ENCODE measurements at places on chromosomes 13 and 19.

- no peak for DNase-seq
These were observed 6.0 kb downstream of the MAG start for GRCh38 chr19:35297922-35298321.

- no peak for DNase-seq
These were observed 113.3 kb upstream of the SPRY2 start for GRCh38 chr13:80454245-80454644.

DNA sequence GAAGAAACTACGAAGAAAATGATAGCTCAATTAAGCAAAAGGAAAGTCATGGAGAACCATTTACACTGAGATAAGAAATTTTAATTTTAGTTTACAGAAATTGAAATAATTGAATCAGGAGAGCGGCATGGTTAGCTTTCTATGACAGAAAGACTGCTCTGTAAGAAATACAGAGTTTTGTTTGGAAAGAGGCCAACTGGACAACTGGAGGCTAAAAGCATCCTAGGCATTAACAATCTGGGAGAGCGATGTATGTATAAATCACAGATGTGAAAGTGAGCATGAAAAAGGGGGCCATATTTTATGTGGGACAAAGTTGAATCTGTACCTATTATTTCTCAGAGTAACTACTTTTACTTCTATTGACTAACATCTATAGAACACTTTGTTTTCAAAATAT is 1608.8 kb upstream of the PCDH20 start:
- DNase-seq = no peak

DNA sequence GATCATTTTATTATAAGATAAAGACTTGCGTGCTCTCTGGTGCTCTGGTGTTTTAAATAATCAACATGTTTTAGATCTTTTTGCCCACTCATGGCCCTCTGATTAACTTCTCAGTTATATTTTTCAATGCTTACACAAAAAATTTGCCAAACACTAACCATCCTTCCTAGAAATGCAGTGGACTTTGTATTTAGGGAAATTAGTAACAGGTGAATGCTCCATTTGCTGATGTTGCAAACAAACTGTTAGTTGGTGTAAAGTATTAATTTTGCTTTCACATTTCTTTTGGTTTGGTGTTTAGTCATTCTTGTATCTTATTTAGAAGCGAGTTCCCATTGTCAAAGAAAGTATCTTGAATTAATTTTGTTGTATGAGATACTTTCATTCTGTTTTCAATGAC is 2.7 kb downstream of the KL start:
- DNase-seq = no peak

DNA sequence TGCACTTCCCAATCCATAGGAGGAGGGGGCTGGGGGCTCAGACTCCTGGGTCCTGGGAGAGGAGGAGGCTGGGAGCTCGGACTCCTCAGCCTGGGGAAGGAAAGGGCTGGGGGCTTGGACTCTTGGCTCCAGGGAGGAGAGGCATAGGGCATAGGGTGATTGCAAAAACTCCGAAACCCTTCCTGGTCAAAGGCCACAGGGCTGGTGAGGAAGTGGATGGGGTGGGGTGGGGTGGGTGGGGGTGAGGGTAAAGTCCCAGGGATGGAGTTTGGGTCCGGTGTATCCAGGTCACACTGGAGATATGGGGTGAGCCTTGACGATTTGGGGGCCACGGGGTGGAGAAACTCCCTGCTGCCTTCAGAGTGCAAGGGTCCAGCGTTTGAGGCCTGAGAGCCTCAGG is 2.8 kb downstream of the MYH14 start:
- no peak for DNase-seq

- DNase-seq = no peak
These were observed 1287.7 kb downstream of the SLITRK5 start for GRCh38 chr13:88958821-88959220.

GRCh38 chr13:84393981-84394625 is 511.8 kb upstream of the SLITRK1 start:
- DNase-seq = no peak

DNA sequence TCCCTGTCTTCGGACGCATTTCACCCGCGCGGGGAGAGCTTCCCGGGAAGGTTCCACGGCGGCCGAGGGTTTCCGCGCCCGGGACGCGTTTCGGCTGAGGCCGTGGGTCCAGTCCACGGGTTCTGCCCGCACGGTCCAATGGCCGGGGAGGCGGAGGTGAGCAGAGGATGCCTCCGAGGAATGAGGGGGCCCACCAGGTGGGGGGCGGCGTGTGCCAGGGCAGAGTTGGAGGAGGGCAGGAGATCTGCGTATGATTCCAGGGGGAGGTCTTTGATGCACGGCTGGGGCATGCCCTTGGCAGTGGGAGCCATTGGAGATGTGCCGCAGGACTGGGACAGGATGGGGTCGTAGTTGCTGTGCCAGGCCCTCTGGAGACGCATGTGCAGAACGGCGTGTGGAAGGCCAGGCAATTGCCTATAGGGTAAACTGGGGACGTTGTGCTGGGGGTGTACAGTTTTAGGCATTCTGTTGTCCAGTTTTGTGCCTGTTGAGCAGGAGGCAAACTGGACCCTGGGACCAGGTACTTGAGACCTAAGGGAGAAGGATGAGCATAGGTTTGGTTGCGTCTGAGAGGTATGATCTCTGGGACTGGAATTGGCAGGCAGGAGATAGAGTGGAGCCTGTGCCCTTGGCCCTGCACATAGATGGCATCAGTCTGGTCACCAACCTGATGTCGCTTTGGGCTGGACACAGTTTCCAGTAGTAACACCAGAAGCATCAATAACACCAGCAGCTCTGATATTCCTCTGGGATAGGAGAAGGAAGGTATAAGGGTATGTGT is 751 bp downstream of the ZNF584 start:
- DNase-seq = no peak

- no peak for DNase-seq
These were observed 34.9 kb upstream of the SIAH3 start for GRCh38 chr13:45886466-45886865.

DNA sequence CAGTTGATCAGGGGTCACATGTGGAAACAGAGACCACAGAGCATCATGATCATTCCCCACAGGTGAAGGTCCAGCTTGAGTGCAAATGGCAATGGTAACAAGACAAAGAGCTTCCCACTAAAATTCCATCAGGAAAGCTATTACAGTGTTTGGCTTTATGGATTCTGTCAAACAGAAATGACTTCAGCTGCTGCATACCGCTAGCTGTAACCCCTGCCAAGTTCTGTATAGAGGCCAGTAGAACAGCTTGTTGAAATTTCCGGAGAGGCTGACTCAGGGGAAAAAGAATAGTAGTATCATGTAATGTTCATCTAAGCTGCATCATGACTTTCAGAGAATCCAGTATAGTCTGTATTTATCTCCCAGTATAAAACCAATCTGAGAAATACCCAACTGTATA is 1704.7 kb downstream of the SLITRK5 start:
- no peak for DNase-seq

DNA sequence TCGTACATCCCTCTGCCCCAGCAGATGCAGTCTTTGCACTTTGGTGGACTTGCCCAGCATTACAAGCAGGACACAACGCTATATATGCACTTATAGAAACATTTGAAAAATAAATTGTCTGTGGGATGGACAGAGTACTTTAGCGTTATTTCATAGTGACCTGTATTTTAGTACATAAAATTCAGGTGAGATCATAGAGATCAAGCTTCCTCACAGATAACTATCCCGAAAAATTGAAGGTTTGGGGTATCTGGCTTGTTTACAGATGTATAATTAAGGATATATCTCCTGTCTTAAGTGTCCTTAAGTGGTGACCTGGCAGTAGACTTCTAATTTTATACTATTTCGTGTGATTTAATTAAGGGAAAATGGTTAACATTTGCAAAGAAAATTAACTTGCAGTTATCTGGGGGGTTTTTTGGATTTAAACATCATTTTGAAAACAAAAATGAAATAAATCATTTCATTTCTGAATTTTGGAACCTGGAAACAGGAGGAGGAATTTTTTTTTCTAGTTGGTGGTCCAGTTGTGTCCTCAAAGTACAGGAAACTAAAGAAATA is 977 bp upstream of the MAB21L1 start:
- DNase-seq = no peak

DNA sequence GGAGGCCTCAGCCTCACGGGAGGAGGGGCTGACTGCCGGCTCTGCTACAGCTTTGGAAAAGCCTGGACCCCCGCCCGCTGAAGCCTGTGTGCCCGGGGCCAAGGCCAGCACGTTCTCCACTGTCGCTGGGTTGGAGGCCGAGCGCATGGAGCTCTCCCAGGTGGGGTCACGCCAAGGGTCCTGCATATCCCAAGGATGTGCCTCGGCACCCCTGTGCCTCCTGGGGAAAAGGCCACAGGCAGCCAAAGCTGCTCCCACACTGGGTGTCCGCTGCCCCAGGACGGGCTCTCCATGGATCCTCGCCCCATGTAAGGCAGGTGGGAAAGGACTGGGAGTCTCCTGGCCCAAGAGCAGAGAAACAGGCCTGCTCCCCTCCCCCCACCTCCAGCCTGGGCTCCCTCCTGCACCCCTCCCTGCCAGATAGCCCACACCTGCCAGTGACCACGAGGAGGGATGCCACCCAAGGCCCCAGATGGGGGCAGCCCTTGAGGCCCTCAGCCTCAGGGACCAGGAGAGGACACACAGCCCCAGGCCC is 64.0 kb downstream of the MLLT1 start:
- DNase-seq = no peak

- DNase-seq = no peak
These were observed 51.4 kb downstream of the RAP2A start for GRCh38 chr13:97485320-97485719.

- no peak for DNase-seq
These were observed 579.5 kb downstream of the DCT start for GRCh38 chr13:93899981-93900380.

- DNase-seq = no peak
These were observed 97.1 kb downstream of the HSPH1 start for GRCh38 chr13:31064636-31065035.

DNA sequence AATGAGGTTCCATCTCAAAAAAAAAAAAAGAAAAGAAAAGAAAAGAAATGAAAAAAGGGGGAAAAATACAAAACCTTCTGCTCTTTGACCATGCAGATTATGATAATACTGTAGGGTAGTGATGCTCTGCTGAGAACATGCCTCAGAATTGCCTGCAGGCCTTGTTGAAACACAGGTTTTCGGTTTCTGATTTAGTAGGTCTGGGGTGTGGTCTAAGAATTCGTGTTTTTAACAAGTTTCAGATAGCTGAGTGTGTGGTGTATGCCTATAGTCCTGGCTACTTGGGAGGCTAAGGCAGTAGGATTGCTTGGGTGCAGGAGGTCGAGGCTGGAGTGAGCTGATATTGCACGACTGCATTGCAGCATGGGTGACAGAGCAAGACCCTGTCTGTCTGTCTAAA is 14.9 kb upstream of the CYP2B6 start:
- DNase-seq = no peak

DNA sequence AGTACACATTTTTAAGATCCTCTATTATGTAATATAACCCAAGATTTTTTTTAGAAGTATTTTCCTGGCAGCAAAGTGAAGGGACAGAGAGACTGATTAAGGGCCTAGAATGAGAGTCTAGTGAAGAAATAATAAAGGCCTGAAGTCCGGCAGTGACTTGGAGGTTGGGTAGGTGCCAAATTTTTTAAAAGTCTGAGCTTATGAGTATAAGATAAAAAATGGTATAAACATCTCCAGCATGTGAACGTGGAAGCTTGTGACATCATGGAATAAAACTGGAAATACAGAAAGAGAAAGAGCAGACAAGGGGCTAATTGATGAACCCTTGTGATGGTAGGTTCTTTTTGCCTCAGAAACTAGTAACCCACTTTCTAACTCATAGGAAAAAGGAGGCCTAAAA is 174.6 kb downstream of the SUCLA2 start:
- DNase-seq = no peak

Data from NCI-H1436 treated with DMSO at 0.1 percent for 48 hours (cell line).